Brain microvascular endothelial cell (primary cell): ENCODE measurements at places on chromosomes 11 and 22.

DNA sequence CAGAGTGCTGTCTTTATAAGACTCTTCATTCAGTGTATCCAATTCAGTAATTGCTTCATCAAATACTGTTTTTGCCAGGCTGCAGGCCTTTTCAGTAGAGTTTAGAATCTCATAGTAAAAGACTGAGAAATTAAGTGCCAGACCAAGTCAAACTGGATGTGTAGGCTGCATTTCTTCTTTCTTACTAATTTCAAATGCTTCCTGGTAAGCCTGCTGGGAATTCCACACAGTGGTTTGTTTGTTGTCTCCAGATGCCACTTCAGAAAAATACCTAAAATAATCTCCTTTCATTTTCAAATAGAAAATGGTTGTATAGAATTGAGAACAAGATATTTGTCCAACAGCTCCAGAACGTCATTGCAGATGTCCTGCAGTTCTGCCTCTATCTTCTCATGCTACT, 34.7 kb downstream of the LDHAL6A start:
- DNase-seq, result no peak

DNA sequence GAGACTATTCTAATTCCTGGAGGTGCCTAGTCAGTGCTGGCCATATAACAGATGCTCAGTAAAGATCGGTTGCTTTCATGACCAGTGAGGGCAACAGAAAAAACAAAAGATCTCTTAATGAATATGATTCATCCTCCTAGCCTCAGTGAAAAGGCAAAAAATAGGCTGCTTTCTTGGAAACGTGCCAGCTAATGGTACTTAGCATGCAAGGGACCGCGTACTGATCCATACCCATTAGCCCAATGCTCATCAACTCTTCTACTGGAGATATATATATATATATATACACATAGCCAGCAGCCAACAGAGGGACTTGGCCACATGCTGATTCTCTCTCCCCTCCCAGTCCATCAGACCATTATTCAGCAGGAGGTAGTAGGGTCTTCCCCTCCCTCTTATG, 320.4 kb downstream of the KIRREL3 start:
- DNase-seq, result no peak

DNA sequence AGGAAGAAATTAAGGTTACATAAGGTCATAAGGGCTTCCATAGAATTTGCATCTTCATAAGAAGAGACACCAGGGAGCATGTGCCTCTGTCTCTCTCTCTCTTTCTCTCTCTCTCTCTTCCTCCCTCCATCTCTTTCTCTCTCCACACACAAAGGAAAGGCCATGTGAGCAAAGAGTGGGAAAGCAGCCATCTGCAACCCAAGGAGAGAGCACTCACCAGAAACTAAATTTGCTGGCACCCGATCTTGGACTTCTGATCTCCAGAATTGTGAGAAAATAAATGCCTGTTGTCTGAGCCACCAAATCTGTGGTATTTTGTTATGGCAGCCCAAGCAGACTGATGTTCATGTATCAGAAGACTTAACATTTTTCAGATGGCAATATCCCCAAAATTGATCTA, 6.4 kb upstream of the KRTAP5-10 start:
- no peak for DNase-seq

DNA sequence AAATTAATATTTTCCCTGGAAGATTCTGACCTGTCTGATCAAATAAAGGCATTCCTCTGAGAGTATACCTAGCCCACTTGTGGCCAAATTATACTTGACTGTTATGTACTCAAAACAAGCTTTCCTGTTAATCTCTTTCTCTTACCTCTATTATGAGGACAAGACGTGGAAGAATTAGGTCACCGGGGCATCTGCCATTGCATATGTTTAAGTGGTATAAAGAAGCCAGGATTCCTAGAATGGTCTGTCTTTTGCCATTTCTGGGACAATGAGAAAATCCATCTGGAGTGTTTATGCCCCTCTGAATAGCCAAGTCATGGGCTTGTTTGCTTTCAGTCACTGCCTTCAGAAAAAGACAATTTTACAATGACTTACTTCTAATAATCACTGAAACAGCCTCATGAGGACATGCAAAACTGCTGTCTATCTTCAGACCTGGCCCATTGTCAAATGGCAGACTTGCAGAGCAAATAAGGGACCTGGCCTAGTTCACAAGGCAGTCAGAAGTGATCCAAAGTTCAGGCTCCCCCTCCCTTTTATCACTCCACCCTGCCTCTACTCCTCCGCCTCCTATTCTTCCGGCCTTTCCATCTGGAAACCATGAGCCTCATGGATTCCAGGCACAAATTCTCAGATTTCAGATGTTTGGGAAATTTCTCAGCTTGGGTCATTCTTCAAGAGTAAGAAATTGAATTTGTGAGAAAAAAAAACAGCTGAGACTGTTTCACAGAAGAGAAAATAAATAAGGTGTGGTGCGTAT, 128.1 kb upstream of the LDLRAD3 start:
- DNase-seq, result no peak

- DNase-seq, result no peak
Observed at GRCh38 chr11:61486011-61486620, 22.4 kb upstream of the LRRC10B start.

GRCh38 chr11:126076641-126077040, 14.0 kb upstream of the CDON start:
- DNase-seq, result no peak
